ENCODE measurements at places on chromosomes 16 and 17.
A peak's percentile ranks its signal among the peaks of the same experiment; 100 is the strongest.

DNA sequence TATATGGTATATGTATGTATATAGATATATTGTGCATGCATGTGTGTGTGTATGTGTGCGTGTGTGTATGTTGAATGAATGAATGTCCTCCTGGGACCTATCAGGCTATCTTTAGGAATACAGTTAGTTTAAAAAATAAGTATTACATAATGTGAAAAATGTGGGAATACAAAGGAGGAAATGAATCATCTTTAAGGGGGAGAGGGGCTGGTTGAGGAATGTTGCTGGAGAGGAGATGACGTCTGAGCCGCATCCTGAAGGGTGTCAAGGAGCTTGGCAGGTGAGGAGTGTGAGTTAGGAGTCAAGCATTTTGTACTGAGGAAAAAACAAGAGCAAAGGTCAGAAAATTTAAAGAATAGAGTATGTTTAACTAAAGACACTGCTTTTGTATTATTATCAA, 62.4 kb upstream of the NLK start:
- DNase-seq, result no peak

DNA sequence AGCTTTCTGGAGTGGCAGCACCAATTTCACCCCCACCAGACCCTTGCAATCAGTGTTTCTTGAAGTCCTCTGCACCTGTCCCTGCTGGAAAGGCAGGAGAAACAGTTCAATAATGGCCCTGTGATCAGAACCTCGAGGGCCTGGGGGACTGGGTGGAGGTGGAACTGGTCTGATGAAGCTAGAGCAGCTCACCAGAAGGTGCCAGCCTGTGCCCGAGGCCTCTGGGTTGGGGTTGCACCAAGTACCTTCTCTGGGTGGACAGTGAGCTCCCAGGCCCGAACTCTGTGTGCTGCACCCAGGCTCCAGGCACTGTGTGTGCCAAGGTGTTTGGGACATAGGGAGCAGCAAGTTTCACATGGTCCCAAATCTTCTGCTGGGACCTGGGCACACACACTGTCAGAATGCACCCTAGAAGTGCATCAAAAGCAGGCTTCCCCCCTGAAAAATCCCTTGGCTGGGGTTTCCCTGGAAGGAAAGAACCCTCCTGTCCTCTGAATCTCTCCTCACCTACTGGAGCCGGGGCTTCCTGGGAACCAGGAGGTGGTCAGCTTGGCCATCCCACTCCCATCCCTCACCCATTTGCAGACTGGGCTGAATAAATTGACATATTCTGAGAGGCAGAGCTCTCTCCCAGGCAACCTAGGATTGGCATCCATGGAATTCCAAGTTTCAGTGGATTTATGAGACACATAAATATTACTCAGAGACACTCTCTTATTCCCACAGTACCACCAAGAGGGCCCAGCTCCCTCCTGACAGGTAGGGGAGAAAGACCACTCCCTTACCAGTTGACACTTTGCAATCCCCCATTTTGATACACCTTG, 17.4 kb downstream of the CD300LG start:
- no peak for DNase-seq

DNA sequence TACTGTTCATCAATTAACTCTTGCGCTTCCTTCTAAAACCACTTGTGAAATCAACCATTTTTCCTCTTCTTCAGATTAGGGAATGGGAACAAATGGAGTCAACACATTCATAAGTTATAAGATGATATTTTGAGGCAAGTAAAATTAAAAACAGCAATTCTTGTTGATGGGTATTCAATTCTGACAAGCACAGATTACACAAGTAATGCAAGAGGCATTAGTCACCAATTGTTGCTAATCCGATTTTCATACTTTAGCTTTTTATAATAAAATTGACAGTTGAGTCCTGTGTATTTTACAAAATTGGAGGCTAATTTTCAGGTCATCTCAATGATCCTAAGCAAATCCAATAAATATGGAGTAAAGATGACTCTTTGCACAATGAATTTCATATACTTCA, 918.4 kb upstream of the SOX9 start:
- DNase-seq, result no peak

- no peak for DNase-seq
Observed at GRCh38 chr16:86640265-86640843, 62.0 kb downstream of the FOXL1 start.

GRCh38 chr16:89697161-89697615, 4.3 kb downstream of the SPATA2L start:
- DNase-seq, result no peak

DNA sequence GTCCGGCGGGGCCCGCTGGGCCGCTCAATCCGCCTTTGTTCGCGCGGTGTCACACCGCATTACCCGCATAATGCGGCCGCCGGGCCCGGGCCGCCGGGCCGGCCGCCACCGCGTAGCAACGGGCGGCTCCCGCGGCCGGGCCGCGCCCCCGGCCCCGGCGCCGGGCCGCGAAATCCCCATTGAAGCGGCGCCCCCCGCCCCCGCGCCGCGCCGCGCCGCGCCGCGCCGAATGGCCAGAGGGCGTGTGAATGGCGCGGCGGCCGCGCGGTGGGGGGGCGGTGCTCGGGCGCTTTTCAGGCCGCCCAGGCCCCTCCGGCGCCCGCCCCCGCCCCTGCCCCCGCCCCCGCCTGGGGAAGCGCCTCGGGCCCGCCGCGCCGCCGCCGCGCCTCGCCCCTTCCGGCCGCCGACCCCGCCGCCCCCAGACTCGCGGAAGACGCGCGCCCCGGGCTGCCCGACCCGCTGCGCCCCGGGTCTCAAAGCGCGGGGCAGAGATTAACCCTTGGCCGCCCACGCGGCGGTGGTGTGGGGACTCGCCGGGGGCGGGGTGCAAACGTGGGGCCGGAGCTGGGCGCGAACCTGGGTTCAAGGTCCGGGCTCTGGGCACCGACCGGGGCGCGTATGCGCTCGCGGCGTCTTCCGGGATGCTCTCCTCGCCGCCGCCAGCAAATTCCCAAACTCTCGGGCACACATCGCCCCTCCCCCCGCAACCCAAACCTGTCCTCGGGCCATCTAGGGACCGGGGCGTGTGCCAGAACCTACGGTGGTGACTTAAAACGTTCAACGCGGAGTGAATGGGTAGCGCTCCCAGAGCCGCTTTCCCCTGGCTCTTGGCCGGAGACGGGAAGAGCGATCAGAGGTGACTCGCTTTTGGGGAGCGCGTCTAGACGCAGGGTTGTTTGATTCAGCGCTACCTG, 46.7 kb downstream of the WNT3 start:
- peak; percentile 27 for DNase-seq

GRCh38 chr17:79796763-79797491, at the start of gene CBX8:
CBX8 (minus strand) TSS chr17:79797077; CDS start chr17:79796998, 79 bp downstream.
- DNase-seq, result peak; percentile 98

DNA sequence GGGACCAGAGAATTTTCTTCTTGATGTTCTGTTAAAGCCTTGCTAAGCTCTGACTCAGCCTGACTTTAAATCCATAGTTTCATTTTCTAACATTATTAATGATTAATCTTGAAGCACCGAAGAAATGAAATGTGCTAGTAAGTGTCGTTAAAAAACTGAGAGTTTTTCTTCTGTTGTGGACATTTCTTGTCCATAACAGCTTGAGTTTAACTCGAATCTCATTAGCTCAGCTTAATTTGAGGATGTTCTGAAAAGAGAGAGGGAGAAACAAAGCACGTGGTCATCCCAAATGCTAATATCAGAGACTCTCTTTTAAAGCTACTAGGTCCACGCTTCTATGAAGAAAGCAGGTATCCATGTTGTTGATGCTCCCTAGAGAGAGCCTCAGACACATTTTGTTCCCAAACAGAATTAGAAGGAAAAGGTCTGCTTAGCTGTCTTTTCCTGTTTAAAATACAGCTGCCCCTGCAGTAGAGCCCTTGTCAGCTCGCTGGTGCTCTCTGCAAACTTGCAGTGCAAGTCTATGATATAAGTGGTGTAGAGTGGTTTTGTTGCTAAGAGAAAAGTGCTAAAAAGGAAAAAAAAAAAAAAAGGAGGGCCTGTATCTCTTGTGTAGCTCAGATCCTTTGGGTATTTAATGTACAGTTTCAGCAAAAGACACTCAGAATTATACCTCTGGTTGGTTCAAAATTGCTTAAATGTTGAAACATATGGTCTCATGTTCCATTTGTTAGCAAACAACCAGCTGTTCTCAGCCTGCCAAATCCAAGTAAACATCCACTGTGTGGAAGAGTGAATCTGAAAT, 191.1 kb upstream of the TBX2 start:
- DNase-seq, result no peak

- DNase-seq, result no peak
Observed at GRCh38 chr16:27708651-27709050, 158.7 kb downstream of the KATNIP start.

- DNase-seq, result no peak
Observed at GRCh38 chr16:50539822-50540710, 8.1 kb upstream of the NKD1 start.

DNA sequence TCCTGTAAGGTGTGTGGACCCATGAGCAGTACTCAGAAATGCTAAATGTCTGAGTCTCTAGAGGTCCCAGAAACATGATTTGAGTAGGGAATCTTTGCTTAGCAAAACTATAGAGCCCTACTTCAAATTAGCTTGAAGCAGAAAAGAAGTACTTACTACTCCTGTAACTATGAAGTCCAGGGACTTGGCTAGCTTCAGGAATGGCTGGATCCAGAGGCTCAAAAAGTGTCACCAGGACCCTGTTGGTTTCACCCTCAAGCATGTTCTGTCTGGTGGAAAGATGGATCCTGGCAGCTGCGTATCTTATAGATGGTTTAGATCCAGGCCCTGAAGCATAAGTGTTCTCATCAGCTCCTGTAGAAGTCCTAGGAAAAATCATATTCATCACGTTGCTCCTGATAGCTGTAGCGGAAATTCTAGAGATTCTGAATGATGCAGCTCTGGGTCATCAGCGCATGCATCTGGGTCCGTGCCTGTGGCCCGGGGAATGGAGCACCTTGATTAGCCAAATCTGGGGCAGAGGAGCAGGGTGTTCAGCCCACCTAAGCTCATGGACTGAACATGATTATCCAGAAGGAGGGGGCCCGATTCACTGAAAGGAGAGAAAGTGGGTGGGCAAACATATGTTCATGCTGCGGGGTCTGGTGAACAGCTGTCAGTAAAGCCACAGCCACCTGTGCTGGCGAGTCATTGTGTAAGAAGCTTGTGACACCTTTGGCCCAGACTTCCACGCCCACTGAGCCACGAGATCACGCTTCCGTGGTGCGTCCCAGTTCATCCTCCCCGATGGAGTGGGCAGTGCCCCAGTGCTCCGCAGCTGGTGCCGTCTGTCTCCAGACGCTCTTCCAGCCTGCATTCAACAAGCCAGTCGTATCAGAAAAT, 260.6 kb downstream of the CPPED1 start:
- no peak for DNase-seq

DNA sequence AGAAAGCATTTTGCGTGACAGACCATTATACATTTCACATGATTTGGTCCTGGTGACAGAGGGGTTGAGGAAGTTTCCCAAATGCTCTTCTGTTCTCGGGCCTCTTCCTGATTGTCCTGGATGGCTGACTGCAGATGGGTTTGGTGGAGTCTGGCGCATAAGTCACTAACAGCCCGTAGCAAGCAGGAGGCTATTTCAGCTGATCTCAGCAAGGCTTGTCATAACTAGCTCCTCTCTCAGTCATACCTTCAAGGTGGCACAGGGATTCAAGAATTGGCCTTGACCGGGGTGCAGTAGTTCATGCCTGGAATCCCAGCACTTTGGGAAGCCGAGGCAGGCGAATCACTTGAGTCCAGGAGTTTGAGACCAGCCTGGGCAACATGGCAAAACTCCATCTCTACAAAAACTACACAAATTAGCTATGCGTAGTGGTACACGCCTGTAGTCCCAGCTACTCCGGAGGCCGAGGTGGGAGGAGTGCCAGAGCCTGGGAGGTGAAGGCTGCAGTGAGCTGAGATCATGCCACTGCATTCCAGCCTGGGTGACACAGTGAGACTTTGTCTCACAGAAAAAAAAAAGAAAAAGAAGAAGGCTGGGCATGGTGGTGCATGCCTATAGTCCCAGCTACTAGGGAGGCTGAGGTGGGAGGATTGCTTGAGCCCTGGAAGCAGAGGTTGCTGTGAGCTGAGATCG, 68.9 kb upstream of the HAS3 start:
- no peak for DNase-seq

DNA sequence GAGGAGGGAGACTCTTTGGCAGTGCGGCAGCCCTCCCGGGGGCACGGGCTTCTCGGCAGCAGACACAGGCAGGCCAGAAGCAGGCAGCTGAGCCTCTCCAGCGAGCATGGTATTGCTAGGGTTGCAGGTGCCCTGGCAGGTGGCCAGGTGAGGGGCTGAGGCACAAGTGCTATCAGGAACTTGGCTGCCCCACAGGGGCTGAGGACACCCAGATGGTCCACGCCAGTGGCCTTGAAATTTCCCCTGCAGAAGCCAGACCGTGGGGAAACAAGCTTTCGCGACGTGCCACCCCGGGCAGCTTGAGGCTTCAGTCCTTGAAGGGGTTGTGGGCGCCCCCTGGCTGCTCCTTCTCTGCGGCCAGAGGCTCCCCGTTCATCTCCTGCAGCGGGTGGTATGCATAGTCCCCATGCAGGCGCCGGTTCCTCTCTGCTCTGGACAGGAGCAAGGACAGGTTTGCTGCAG, 8.5 kb downstream of the NAGPA start:
- no peak for DNase-seq

DNA sequence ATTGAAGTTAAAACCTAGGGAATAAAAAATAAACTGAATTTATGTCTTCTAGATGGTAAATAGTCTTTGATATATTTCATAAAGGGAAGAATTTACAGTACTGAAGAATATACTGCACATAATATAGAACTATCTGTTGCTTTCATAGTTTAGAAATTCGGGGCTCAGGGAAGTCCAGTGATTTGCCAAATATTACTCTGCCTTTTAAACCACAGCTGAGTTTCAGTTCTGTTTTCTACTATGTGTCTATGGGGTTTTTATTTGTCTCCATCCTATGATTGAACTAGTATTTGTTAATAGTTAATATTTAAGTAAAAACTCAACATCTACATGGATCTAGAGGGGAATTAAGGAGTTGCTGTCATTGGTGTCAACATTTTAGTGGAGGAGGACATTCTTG, 715.0 kb upstream of the CDH8 start:
- DNase-seq, result no peak

GRCh38 chr17:42917236-42917603, 16.6 kb downstream of the G6PC1 start:
- no peak for DNase-seq

GRCh38 chr17:45784741-45785479, 790 bp downstream of the CRHR1 start:
- DNase-seq, result peak; percentile 47

GRCh38 chr17:20114466-20114865, 105.3 kb downstream of the SPECC1 start:
- no peak for DNase-seq

- no peak for DNase-seq
Observed at GRCh38 chr17:21196126-21196525, 17.8 kb downstream of the TMEM11 start.
